ENCODE measurements at places on chromosomes 11 and 22. TPM values are rescaled to one million over a fixed set of nuclear protein-coding genes. Genes with fewer than 3 reads are reported as not detected.

OR56A1 gene
- total RNA-seq = not detected

RIBC2 gene
- total RNA-seq = not detected

MRGPRX3 gene
- total RNA-seq = not detected

STK33 gene
- total RNA-seq = 22.4 TPM

RTN4RL2 gene
- 1.0 TPM for total RNA-seq

SLC36A4 gene
- 6.9 TPM for total RNA-seq

SHANK2 gene
- total RNA-seq = 0.32 TPM

IFT27 gene
- total RNA-seq = 29.3 TPM

GRCh38 chr22:19061471-19062138 is 60.6 kb downstream of the DGCR2 start:
- no peak for DNase-seq

DNA sequence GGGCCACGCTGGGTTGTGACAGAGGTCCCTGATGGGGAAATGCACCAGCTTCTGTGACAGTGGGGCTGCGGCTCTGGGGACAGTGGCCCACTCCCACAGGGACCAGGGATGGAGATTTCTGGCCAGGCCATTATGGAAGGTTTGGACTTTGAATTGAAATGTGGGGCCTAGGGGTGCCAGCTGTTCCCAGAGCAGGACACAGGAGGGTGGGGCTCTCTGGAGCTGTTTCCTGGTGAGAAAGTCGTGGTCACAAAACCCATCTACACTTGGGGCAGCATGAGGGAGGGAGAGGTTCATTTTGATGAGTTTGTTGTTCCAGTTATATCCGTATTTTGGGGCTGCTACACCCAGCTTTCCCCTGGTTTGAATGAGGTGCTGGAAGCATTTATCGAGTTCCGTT is 52.2 kb downstream of the LRP5 start:
- no peak for DNase-seq

DNA sequence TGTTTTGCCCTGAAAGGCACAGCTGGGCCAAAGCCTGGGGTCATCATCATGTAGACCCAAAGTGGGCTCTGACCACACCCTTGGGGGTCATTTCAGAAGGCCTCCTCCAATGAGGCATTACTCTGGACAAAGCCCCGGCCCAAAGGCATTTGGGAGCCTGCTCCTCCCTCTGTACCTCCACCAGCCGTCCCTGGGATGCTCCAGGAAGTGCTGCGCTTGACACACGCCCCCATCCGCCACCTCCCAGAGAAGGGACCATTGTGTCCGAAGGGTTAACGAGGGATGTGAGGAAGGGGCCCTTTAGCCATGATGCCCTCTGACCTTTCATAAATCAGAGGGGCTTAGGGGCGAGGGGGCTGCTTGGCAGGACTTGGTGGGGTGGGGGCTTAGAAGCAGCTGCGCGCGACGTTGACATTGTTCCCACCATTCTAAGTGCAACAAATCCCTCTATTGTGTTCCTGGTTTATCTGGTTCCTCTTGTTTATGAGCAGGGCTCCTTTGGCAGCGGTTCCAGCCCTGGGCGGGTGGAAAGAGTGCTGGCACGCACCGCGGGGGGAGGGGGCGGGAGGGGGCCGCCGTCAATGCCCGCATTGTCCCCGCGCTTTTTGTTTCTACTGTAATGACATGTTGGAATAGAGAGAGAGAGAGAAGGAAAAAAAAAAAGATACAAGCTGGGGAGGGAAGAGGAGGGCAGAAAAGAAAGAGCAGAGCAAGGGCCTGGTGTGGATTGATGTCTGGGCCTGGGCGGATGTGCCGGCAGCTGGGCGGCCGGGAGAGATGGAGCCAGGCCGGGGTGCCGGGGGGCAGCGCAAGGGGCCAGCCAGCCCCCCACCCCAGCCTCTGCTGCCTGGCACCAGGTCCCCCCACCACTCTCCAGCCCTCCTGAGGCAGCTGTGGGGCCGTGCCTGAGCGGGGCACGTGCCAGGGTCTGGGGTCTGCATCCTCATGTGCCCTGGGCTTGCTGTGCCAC is 32.1 kb upstream of the SOX10 start:
- DNase-seq = peak; percentile 67

DNA sequence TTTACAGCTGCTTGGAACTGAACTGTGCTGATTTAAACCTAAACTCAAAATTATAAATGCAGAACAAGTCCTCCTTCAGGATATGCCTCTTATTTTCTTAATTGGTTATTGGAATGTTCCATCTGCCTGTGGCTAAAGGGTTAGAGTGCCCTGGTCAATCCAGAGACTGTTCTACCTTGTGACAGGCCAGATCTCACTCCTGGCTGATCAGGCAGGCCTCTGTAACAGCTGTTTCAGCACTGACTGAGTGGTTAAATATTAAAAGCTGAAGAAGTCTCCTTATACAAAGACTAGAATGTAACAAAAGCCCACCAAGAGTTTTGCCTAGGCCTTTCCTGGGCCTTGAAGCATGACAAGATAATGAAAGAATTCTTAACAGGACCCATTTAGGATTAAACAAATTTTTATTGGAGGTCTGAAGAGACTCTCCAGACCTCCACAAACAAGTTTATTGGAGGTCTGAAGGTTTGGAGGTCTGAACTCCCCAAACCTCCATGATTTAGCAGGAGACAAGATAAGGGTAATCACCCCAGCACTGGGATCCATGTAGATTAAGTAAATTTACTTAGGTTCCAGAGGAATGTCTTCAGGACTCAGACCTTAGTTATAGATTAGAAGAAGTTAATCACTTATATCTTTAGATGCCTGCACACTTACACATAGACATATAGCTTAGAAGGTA is 35.8 kb downstream of the TMPRSS5 start:
- no peak for DNase-seq

GRCh38 chr11:22976146-22976545 is 115.9 kb upstream of the CCDC179 start:
- no peak for DNase-seq

DNA sequence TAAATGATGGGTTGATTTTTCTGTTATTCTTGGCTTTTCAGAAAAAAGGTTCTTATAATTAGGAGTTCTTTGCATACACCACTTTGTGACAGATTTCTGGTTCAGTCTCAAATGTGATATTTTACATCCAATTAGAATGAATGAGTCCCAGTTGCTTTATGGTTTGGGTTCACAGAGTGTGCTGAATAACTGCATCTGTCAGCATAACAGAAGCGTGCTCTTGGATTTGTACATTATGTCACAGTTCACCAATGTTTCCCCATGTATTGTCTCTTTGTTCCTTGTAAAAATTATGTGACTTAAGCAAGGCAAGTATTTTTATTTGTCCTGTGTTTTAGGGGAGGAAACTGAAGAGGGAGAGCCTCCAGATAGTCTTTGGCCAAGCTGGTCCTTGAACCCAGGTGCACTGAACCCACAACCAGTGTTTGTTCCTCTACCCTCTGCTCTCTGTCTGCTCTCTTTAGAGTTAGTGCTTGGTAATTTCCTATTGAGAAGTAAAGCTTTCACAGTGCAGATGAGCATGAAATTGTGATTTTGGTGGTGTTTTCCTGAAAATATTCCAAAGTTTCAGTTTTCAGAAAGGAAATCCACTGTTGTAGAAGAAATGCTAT is 107.5 kb downstream of the TBC1D22A start:
- no peak for DNase-seq

DNA sequence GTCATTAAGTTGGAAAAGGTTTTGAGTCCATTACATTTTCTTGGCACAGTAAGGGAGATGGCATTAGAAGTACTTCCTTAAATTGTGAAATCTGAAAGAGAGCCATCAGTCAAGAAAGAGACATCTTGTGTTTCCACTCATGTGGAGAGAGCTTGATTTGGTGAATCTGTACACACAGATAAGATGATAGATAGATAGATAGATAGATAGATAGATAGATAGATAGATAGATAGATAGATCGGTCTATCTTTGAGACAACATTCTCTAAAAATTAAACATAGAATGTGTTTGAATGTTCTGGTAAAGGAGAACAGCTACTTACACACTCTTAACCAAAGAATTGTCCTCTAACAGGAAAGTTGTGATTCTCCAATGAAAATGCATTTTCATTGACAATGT is 76.2 kb downstream of the TTC17 start:
- no peak for DNase-seq

DNA sequence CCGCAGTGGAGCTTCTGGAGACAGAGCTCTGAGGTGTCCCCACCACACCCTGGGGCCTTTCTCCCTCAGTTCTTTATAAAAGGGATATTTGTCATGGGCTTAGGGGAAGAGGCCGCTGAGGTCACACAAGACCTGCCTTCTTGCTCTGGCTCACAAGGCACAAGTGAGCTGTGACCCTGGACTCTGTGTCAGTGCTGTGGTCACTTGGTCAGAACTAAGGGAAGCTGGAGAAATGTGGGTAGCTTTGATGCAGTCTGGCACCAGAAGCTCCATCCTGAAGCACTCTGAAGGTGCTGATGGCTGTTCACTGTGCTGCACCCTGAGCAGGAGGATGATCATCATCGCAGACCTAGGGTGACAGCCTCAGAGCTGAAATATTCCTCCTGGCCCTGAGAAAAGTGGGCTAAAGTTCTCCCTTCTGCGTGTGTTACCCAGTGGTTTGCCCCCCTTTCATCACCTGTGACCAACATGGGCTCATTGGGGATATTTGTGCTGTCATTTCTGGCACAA is 28.1 kb upstream of the VPREB1 start:
- no peak for DNase-seq

- no peak for DNase-seq
Observed at GRCh38 chr11:952406-953385, 27.0 kb downstream of the AP2A2 start.

DNA sequence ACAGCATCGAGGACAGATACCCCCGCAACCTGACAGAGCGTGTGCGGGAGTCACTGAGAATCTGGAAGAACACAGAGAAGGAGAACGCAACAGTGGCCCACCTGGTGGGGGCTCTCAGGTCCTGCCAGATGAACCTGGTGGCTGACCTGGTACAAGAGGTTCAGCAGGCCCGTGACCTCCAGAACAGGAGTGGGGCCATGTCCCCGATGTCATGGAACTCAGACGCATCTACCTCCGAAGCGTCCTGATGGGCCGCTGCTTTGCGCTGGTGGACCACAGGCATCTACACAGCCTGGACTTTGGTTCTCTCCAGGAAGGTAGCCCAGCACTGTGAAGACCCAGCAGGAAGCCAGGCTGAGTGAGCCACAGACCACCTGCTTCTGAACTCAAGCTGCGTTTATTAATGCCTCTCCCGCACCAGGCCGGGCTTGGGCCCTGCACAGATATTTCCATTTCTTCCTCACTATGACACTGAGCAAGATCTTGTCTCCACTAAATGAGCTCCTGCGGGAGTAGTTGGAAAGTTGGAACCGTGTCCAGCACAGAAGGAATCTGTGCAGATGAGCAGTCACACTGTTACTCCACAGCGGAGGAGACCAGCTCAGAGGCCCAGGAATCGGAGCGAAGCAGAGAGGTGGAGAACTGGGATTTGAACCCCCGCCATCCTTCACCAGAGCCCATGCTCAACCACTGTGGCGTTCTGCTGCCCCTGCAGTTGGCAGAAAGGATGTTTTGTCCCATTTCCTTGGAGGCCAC is 3.3 kb downstream of the FADD start:
- DNase-seq = no peak

DNA sequence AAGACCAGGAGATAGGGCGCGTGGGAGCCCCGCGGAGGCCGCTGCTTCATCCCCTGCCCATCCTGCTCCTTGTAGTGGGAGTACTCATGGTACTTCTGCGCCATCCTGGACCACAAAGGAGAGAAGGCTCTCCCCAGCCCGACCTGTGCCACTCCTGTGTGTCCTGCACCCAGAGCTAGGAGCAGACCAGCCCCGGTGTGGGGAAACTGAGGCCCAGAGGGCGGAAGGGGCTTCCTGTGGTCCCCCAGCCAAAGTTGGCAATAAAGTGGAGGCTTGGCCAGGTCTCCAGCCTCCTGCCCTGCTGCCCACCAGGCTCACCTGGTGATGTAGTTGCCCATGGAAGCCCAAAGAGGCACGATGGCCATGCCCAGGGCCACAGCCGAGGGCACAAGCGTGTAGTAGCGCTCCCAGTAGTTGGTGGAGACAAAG is 4.7 kb downstream of the UNC93B1 start:
- no peak for DNase-seq

GRCh38 chr11:114082767-114083181 is 23.3 kb downstream of the ZBTB16 start:
- DNase-seq = peak; percentile 63

GRCh38 chr11:6737872-6738466 is 33.8 kb downstream of the OR2AG2 start:
- no peak for DNase-seq

GRCh38 chr11:41716862-41717261 is 257.4 kb upstream of the LRRC4C start:
- no peak for DNase-seq

GRCh38 chr11:13214276-13214675 is 63.3 kb upstream of the BMAL1 start:
- DNase-seq = no peak

DNA sequence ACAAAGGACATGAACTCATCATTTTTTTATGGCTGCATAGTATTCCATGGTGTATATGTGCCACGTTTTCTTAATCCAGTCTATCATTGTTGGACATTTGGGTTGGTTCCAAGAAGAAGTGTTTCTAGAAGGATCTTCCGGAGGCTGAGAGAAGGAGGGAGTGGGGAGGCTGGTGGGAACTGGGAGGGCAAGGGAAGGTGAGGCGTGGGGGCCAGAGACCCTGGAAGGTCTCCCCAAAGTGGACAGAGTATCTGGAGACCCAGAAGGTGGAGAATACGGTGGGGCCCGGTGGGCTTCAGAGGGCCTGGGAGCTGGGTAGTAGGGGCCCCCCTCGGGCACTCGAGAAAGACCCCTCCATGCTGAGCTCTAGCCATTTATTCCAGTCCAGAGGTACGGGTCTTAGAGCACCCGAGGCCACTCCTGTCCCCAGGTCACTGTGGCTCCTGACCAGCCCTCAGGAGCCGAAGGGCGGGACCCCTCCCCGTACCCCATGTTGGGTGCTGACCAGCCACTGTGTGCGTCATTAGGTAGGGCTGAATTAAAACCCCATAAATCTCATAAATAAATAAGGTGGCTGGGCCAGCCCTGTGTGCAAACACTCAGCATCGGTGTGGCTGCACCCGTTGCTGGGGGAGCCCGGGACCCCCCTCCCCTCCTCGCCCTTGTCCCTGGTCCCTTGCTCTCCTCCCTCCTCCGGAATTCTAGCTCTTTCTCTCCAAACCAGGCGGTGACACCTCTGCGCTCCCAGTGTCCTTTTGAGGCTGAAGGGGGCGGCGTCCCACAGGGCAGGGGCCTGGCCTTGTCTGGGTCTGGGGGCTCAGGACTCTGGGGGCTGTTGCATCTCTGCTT is 38.8 kb upstream of the MUC5AC start:
- DNase-seq = peak; percentile 16

GRCh38 chr22:30828187-30829155 is 133.8 kb downstream of the OSBP2 start:
- DNase-seq = no peak

GRCh38 chr22:24950272-24950902 is 2.1 kb upstream of the KIAA1671 start:
- DNase-seq = no peak
